ENCODE measurements at places on chromosomes 1 and 21.
A peak's percentile ranks its signal among the peaks of the same experiment; 100 is the strongest.

GRCh38 chr1:97812076-97812475 lies 108.8 kb downstream of the DPYD start:
- DNase-seq, result no peak

- DNase-seq, result no peak
Observed at GRCh38 chr1:22628698-22629444, 7.6 kb upstream of the C1QA start.

DNA sequence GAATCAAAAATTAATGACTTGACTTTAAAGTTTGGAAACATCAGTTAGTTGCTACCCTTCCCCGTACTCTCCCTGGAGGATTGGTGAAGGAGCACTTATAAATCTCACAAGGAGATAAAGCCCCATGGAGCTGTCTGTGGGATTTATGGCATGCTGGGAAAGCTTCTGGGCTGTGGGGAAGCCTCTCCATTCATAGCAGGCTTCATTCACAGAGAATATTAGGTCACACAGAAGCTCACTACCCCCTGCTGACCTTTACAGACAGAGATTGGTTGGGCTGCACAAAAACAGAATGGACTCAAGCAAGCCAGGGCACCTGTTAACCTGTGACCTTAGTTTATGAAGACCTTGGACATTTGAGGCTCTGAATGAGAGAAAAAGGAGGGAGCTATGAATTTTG lies 32.1 kb downstream of the RGL1 start:
- DNase-seq, result no peak

- no peak for DNase-seq
Observed at GRCh38 chr1:55037733-55038551, 1.4 kb upstream of the PCSK9 start.

DNA sequence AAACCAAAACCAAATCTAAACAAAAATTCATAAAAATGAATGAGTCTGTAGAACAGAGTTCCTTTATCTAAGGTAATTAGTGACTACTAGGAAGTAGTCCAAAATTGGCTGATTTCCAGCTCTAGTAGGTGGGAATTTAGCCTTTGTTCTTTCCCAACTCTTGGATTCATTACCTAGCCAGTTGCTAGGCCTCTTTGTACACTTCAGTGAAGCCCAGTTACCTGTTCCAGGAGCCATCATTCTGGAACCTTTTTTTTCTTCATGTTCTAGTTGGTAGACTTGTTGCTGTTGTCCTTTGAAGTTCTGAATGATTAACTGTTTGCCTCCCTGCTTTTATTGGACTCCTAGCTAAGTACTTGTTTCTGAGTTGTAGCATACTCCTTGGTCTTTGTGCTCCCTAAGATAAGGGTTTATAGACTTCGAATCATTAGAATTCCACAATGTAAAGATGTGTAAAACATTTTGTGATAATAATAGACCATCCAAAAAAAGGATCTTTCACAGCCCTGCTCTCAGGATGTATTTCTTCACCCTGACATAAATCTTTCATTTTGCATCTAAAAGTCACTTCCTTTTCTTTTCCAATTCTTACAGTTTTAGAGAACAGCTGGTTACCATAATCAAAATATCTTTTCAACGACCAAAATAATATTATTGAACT lies 9.8 kb downstream of the PLA2G4A start:
- no peak for DNase-seq

DNA sequence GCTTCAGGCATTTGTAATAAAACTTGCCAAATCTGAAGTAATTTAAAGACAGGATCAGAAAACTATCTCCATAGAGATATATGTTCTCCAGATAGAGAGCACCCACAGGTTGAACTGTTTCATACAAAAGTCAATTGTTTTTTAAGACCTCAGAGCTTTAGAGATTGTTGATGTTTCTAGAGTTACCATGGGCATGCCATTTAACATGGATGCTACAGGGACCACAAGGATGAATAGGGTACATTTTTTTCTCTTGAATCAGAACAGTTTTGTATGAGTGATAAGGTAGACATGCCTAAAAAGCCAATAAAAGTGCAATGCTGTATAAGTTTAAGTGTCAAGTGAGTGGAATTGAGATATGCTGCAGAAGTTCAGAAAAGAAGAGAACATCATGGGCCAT lies 511.0 kb upstream of the CAMK1G start:
- DNase-seq, result no peak

GRCh38 chr1:113587475-113587874 lies 171.8 kb downstream of the PHTF1 start:
- DNase-seq, result no peak

DNA sequence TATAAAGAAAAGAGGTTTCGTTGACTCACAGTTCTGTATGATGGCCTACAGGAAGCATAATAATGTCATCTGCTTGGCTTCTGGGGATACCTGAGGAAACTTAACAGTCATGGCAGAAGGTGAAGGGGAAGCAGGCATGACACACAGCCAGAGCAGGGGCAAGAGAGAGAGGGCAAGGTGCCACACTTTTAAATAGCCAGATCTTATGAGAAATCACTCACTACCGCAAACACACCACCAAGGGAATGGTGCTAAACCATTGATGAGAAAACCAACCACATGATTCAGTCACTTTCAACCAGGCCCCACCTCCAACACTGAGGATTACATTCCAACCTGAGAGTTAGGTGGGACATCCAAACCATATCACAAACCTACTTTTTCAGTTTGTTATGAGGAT lies 245.9 kb upstream of the SGIP1 start:
- no peak for DNase-seq

DNA sequence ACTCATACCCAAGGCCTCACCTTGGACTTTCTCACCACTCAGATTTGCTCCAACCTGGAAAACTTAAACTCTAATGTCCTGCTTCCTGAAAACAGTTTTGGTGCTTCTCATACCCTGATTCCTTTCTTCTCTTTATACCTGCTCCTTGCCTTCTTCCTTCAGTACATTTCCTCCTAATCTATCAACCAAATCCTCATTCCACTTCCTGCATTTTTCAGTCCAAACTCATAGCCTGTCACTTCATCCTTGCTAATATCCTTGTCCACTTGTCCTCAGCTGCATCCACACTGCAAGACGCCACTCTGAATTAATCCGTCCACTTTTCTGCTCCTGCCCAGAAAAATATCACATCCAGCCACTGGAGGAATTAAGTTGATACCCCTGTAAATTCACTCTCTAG lies 25.9 kb downstream of the PPP1R15B start:
- DNase-seq, result no peak

DNA sequence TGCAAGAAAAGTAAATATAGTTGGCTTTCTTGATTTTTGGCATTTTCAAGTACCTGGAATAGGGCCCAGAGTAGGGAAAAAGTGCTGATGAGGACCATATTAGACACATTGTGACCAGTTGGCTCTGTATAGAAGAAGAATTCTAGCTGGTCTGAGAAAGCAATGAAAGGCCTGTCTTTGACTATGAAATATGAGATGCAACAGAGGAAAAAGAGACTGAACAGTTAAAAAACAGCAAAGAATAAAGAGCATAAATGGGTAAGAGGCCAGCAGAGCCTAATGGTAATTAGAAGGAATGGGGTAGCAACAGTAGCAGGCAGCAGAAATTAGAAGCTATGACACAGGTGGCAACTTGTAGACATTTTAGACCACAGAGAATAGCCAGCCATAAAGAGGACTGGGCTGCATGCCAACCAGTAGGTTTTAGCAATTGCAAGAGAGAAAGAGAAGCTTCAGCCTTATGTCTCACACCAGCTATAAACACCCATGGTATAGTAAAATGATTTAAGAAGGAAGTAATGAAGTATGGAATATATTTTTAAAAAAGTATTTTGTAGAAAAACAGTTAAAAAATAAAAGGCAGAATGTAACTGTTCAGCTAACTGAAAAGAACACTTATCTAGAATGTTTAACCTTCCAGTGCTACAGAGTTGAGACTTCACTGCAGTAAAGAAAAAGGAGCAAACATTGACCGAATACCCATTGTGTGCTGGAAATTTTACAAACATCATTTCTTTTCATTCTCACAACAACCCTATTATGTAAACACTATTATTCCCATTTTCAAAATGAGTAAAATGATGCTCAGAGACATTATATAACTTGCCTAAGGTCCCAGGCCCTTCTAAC lies 114.1 kb downstream of the LHX4 start:
- DNase-seq, result peak; percentile 99

DNA sequence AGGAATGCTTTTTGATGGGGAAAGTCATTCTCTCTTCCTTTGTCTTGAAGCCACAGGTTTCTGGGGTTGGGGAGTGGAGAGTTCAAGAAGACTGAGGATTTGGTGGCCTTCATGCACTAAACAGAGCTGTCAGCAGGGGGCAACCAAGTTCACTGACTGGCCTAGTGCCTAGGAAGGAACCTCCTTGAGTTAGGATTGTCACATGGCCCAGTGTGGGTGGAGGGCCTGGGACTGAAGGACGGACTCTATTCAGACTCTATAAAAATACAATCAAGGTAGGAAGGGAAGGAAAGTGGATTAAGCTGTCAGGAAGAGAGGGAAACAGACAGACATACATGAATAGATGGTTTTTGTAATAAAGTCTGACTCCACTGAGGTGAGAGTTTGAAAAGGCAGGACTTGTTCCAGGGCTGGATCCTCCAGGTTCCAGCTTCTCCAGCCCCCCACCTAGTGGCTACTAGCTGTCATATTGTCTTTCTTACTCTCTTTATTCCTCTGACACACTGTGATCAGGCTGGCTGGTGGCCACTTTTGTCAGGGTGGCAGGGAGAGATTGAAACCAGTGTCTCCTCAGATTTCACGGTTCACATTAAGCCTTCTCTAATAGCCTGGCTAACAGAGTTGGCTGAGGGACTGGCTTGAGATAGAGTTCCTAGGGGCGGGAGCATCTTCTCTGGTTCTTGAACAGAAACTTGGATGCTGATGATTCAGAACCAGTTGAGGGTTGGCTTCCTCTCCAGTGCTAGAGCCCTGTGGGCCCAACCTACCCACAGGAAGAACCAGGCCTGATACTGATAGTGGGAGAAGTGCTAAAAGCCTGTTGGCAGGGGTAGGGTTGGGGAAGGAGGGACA lies 4.1 kb upstream of the SH3BGRL3 start:
- peak; percentile 38 for DNase-seq

- DNase-seq, result peak; percentile 99
Observed at GRCh38 chr1:203320591-203321272, 15.4 kb downstream of the BTG2 start.

GRCh38 chr1:90502696-90503095 lies 214.4 kb downstream of the BARHL2 start:
- DNase-seq, result no peak

DNA sequence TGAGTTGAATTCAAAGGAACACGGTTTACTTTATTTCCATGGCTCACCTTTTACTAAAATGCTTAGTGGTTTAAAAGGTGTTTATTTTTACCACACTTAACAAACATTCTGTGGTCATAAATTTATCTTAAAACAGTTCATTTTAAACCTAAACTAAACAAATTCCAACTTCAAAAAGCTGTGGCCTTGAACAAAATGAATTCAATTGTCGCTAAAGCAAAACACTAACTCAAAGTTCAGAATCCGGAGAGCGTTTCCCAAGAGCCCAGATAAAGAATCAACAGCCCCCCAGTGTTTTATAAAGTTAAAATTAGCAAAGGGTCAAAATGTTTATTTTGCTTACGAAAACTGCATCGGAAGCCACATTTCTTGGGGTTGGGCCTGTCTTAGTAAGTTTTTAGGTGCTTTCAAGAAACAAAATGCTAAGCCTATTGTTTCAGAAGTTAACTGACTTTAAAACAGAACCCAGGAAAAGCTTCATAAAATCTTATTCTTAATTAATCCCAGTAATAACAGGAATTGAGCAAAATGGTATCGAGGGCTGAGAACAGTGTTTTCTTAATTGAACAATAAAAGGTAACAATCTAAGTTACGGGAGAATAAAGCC lies 1.3 kb downstream of the PUM1 start:
- no peak for DNase-seq

DNA sequence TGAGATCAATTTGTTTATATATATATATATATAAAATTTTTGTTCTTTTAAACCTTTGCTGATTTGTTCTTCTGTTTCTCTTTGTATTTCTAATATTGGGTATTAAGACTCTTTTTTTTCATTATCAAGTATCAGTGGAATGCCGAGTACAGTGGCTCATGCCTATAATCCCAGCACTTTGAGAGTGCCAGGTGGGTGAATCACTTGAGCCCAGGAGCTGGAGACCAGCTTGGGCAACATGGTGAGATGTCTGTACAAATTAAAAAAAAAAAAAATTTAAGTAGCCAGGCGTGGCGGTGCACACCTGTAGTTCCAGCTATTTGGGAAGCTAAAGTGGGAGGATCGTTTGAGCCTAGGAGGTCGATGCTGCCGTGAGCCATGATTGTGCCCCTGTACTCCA lies 67.1 kb downstream of the MAST2 start:
- DNase-seq, result no peak

GRCh38 chr21:18488252-18488651 lies 84.7 kb upstream of the TMPRSS15 start:
- DNase-seq, result no peak

GRCh38 chr1:169103002-169103401 lies 3.5 kb upstream of the ATP1B1 start:
- DNase-seq, result no peak

GRCh38 chr1:184300446-184300845 lies 86.4 kb upstream of the C1orf21 start:
- DNase-seq, result no peak

- no peak for DNase-seq
Observed at GRCh38 chr1:50060279-50060678, 36.5 kb upstream of the AGBL4 start.

DNA sequence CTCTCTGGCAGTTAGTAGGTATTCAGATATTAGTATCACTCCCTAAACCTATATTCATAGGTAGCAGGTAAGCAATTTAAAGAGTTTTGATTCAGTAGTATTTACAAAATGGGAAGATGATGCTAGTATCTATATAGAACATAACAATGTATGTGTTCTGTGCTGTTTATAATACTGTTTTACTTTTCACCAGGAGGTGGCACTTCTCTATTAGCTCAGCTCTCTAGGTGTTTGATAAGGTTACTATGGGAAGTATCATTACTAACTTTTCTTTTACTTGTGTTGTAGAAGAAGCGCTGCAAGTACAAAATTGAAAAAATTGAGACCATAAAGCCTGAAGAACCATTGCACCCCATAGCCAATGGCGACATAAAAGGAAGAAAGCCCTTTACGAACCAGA lies 49.4 kb upstream of the FASLG start:
- DNase-seq, result no peak

DNA sequence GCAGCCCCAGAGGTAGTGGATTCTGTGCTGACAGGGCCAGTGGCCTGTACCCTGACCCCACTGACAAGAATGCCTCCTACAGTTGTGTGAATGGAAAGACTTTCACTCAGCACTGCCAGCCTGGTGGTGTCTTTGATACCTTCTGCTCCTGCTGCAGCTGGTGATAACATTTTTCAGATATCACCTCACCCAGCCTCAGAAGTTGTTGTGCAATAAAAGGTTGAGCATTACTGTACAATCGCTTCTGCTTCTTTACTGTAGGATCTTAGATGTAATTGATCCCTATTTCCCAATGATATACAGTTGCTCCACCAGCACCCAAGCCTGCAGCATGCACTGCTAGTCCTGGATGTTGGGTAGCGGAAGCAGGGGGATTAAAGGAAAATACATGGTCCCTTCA lies 4.8 kb upstream of the CHIA start:
- DNase-seq, result no peak

- DNase-seq, result peak; percentile 18
Observed at GRCh38 chr1:230308039-230308438, 118.1 kb downstream of the PGBD5 start.

- no peak for DNase-seq
Observed at GRCh38 chr1:50450861-50451653, 27.8 kb upstream of the DMRTA2 start.
